ENCODE measurements at places on chromosomes 1 and 21.

- H3K4me3 ChIP-seq: no peak overlapping the region
- H3K27ac ChIP-seq: no peak overlapping the region
- peaks cover 9% of the 10 kb centered on the region for H3K27me3 ChIP-seq
- no peak for DNase-seq
- H3K36me3 ChIP-seq: no peaks in the 10 kb centered on the region
Measured at GRCh38 chr1:153984123-153984894, 1.8 kb downstream of the RAB13 start.

GRCh38 chr1:216983823-216984222, 260.6 kb upstream of the ESRRG start:
- H3K27me3 ChIP-seq: no peaks in the 10 kb centered on the region
- no peaks in the 10 kb centered on the region for H3K4me1 ChIP-seq
- DNase-seq: no peak
- H3K36me3 ChIP-seq: no peaks in the 10 kb centered on the region
- H3K4me3 ChIP-seq: no peak overlapping the region

- H3K4me1 ChIP-seq: peaks cover 17% of the 10 kb centered on the region
- H3K36me3 ChIP-seq: no peaks in the 10 kb centered on the region
- H3K27me3 ChIP-seq: peaks cover 100% of the 10 kb centered on the region
- no peak overlapping the region for H3K4me3 ChIP-seq
- DNase-seq: no peak
- no peak overlapping the region for H3K27ac ChIP-seq
Measured at GRCh38 chr21:44702111-44702972, 5.4 kb downstream of the KRTAP10-12 start.

GRCh38 chr21:44771896-44772525, 29.6 kb downstream of the UBE2G2 start:
- H3K36me3 ChIP-seq: peaks cover 48% of the 10 kb centered on the region
- H3K4me3 ChIP-seq: no peak overlapping the region
- peaks cover 2% of the 10 kb centered on the region for H3K4me1 ChIP-seq
- DNase-seq: no peak
- H3K27me3 ChIP-seq: no peaks in the 10 kb centered on the region

DNA sequence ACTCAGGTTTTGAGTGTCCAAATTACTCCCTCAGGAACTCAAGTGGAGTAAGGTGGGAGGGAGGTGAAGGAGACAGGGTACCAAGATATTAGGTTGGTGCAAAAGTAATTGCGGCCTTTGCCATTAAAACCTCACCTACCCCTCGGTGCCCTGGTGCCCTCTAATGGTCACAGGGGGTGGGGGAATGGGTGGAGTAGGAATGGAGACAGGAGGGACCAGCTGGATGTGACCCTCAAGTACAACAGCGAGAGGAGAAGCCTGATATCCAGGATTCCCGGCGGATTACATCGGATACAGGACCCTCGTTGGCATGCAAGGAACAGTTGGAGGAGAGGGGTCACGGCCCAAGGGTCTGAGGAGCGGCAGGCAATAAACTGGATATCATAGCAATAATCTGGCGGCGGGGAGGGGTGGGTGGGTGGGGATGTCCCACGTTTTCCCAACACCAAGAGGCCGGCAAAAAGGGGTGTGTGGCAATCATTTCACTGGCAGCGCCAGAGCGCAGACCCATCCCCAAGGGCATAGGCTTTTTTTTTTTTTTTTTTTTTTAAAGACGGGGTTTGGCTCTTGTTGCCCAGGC, 4.3 kb upstream of the ZBTB7B start:
- H3K4me1 ChIP-seq: peaks cover 17% of the 10 kb centered on the region
- peak overlapping the region; percentile 97 for H3K4me3 ChIP-seq
- DNase-seq: no peak
- H3K36me3 ChIP-seq: peaks cover 21% of the 10 kb centered on the region

DNA sequence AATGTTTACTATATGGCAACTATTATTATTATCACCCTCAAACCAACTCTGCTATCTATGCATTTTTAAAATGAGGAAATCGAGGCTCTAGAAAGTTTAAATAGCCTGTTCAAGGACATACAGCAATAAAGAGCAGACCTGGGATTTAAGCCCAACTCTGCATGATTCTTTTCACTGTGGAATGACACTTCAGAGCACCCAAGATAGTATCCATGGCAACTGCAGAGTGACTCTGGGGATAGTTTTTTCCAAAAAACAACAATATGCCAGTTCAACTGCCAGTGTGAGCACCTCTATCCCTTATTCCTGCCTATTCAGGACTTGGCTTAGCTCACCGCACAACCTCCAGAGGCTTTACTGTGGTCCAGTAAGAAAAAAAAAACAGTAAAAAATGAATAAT, 293.9 kb downstream of the BRINP2 start:
- no peaks in the 10 kb centered on the region for H3K36me3 ChIP-seq
- H3K4me1 ChIP-seq: no peaks in the 10 kb centered on the region
- H3K4me3 ChIP-seq: no peak overlapping the region

DNA sequence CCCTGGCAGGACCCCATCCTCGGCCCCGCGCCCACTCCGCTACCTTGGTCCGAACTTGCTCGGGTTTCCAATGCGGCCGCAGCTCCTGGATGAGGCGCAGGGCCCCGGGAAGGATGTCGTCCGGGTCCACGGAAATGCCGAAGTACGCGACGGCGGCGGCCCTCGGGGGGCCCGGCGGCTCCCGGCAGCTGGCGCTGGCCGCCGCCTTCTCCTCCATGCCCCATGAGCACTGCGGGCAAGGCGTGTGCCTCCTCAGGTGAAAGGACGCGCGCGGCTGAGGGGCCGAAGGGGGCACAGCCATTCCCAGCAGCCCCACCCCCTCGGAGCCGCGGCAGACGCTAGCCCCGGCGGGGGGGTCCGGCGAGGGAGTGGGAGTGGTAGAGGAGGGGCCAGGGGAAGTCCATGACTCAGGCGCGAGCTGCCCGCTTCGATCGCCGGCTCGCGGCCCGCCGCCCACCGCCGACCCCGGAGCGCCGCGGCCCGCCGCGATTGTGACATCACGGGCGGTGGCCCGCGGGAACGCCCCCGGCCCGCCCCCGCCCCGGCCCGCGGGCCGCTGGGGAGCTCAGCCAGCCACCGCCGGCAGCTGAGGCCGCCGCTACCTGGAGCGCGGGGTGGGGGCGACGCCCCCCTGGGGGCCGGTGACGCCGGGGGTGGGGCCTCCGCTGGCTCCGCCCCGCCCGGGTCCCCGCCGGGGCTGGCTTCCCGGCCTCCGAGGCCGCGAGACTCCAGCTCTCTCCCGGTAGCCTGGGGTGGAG, at the start of gene ETNK2:
ETNK2 (minus strand) TSS at position 493 of the 758 bp plus-strand sequence; CDS start at position 301, 192 bp downstream.
- H3K4me1 ChIP-seq: peaks cover 7% of the 10 kb centered on the region
- peak within 1 kb of the TSS; percentile 71 for H3K4me3 ChIP-seq
- DNase-seq: peak; percentile 65
- no peaks in the 10 kb centered on the region for H3K27me3 ChIP-seq
- H3K27ac ChIP-seq: no peak within 1 kb of the TSS

- H3K27ac ChIP-seq: peak overlapping the region; percentile 98
- peaks cover 50% of the 10 kb centered on the region for H3K4me1 ChIP-seq
- H3K4me3 ChIP-seq: peak overlapping the region; percentile 98
- no peaks in the 10 kb centered on the region for H3K27me3 ChIP-seq
- peak; percentile 84 for DNase-seq
Measured at GRCh38 chr1:64965366-64966157, 787 bp downstream of the JAK1 start.

Measured in effector memory CD8-positive, alpha-beta T cell (primary cell).